ENCODE measurements at places on chromosomes 3 and 15. TPM values are rescaled to one million over a fixed set of nuclear protein-coding genes. Genes with fewer than 3 reads are reported as not detected.

GRCh38 chr3:168991803-168992202 is 671.7 kb downstream of the MECOM start:
- DNase-seq = no peak

DNA sequence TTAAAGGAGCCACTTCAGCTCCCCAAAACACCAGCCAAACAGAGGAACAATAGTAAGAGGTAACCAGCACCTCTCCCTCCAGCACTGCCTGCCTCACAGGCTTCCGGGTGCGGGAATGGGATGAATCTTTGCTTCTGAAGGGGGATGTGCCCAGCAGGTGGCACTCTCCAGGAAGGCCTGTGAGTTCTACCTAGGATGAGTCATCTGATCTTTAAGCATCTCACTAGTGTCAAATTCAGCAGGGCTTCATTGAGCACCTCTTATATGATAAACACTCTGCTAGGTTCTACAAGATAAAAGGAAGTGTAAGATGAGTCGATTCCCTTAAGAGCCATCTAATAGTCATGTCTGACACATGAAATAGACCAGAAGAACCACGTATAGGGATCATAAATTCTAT is 237.4 kb upstream of the UMPS start:
- DNase-seq = peak; percentile 14

DNA sequence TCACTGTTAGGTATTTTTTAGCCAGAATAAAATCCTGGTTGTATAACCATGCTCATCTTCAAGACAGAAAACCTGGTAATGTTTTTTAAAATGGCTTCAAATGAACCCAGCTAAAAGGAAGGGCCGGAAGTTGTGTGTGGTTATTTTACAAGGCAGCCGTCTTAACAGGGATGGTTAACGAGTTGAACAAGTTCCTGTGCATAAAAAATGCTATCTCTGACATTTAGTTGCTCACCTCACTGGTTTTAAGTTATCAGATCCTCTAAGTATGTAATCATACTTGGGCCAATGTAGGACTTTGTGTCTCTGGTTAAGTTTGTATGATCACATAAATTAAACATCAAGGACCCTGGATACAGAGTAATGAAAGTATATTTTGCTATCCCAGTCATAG is 2.1 kb downstream of the ATP11B start:
- DNase-seq = no peak

GRCh38 chr3:165883863-165884478 is 46.7 kb upstream of the BCHE start:
- DNase-seq = no peak

GRCh38 chr3:15462451-15462850 is 35.1 kb downstream of the EAF1 start:
- no peak for DNase-seq

DNA sequence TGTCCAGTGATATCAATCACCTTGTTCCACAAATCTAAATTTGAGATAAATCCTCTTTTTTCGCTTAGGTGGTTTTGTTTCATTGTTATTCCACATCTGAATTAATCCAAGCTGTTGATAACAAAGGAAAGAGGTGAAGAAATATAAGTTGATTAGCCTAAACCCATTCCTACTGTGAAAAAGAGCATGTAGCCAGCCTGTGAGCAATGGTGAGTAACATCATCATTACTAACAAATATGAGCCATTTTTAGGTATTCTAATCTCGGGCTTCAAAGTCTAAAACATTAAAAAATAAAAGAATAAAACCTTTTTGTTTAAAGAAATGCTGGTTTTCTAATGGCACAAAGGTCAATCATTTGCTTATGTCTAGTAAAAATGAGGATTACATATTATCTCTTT is 52.1 kb upstream of the P3H2 start:
- no peak for DNase-seq

DNA sequence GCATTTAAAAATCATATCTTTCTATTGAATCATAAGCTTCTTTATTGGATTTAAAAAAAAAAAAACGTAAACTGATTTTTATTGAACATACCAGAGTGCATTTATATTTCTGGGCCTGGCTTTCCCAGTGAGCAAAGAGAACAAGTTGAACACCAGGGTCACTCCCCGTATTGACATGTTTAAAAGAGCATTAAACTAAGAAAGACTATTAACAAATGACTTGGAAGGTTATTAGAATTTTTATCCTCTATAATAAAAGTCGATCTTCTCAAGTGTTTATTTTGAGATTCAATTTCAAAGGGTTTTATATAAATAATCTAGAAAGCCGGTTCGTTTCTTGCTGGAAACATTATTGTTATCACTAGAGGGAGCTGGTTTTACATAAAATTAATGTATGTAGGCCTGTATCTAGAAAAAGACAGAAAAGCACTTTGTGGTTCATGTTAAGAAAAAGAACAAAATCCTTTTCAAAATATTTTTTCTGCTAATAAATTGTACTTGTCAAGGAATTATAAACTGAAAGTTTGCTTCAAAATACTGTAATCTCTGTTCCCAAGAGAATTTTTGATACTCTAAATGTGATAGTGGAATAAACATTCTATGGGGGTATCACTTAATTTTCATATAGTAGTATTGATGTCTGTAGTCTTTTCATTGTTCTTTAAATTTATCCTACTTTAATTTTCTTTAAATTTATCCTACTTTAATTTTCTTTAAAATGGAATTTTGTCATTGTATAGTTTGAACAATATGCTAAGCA is 321.8 kb upstream of the MME start:
- DNase-seq = no peak

GRCh38 chr15:74809242-74809641 is 3.4 kb upstream of the LMAN1L start:
- DNase-seq = no peak

DNA sequence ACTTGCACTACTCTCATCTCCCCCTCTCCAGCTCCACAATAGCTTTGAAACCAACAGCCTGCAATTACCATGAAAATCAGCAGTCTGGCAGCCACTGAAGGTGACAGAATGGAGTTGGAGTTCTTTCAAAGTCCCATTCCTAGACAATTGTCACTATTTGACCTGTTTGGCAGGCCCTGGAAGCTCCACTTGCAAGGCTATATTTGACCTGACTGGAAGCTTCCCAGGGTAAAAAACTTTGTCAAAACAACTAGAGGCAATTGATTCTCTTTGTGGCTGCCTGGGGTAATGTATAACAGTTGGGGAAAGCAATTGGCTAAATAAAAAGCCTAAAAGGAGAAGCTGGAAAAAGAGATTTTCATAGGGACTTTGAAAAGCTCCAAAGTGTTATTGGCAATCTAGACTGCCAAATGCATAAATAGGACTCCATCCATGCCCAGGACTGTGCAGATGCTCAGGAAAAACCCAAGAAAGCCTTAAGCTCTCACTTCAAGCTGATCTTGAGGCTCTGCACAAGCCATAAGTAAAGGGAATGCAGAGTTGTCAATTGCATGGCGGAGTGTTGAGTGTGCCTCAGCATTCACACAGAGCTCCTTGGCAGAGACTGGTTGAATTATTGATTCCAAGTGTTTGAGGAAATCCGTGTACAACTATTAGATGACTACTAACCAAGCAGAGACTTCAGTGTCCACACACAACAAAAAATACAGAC is 18.3 kb downstream of the GREM1 start:
- no peak for DNase-seq

- no peak for DNase-seq
These were observed 23.8 kb downstream of the NIPA1 start for GRCh38 chr15:22810033-22810852.

- DNase-seq = no peak
These were observed 136.3 kb downstream of the THSD4 start for GRCh38 chr15:71251584-71252043.

DNA sequence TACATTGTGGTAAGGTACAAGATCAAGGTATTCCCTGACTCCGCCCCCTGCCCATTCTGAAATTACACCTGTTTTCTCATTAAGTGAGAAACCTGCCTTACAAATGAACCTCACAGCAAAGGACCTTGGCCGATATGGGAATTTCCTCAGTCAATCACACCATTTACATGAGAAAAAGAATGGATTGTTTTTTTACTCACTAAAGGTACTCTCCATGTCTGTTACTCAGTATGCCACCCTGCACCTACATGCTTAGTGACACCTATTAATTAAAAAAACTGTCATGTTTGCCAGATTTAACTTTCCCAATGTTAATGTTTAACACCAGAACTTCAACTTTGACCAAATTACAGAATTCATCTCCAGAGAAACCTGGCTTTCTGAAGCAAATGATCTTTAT is 62.0 kb downstream of the ESYT3 start:
- DNase-seq = no peak

DNA sequence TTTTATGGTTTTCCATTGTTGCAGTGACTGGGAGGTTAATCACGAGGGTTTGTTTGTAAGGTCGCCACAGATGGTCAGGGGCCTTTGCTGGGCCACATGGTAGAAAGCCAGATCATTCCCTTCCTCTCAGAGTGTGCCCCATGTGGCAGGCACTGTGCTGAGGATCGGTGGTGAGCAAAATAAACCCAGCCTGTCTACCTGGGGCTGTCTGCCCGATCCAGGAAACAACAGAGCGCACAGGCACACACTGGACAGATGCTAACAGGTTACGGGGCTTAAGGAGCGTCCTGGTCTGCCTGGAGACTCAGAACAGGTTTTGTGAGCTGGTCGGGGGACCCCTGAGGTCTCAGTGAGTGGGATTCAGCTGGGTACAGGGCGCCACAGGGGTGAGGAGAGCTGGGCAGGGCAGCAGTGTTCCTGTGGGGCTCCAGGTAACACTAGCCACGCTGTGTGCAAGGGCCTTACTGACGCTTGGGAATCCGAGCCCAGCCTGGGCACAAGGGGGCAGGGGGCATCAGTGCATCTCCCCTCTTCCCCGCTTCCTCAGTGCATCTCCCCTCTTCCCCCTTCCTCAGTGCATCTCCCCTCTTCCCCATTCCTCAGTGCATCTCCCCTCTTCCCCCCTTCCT is 136.4 kb downstream of the DNAJB8 start:
- DNase-seq = no peak

- no peak for DNase-seq
These were observed 646.7 kb downstream of the ROBO2 start for GRCh38 chr3:77686560-77686959.

- no peak for DNase-seq
These were observed 19.0 kb downstream of the THBS1 start for GRCh38 chr15:39599871-39600270.

- no peak for DNase-seq
These were observed 271.9 kb upstream of the TPRG1 start for GRCh38 chr3:188899881-188900280.

- no peak for DNase-seq
These were observed at the start of gene PPM1M for GRCh38 chr3:52245322-52246263. Gene PPM1M, plus strand, starts transcription at chr3:52245759. Its CDS starts 66 bp downstream, at chr3:52245825.

- no peak for DNase-seq
These were observed 174.3 kb downstream of the SMAD6 start for GRCh38 chr15:66876421-66876730.

GRCh38 chr15:41124058-41124457 is 8.0 kb upstream of the INO80 start:
- no peak for DNase-seq

GRCh38 chr3:46477756-46478155 is 13.1 kb upstream of the LTF start:
- DNase-seq = no peak

- DNase-seq = no peak
These were observed 14.8 kb downstream of the CYP1A2 start for GRCh38 chr15:74763416-74763815.

DNA sequence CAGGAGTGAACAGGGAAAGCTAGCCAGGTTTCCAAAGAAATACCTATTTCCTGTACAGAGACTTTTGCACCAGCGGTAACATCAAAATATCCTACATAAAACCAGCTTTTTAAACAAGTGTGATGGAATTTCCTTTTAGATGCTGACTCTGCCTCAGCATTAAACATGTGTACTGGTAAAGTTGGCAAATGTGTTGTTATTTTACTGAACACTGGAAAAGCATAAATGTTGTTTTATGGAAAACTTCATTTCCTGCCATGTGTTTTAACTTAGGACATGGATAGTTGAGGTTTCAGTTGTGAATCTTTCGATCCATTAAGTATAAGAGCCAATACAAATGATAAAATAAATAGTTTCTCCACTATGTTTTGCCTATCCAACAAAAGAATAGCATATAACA is 15.7 kb downstream of the OXNAD1 start:
- DNase-seq = no peak

DNA sequence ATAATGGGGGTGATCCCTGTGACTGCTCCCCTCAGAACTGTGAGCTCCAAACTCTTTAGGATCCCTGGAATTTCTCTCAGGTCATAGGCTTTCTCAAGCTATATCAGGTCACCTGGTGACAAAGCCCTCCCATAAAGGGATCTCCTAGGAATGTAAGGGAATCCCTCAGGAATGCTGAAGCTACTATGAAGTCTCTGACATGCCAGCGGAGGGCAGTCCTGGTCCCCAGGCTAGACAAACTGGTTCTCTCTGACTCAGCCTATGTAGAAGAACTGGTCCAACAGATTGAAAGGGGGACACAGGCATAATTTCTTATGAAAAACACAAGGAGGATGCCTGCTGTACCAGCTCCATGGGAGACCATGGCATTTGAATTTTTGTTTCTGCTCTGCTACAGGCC is 6.7 kb downstream of the LPCAT4 start:
- DNase-seq = no peak

GRCh38 chr15:85312486-85312885 is 67.9 kb upstream of the AKAP13 start:
- DNase-seq = no peak

GRCh38 chr3:62164746-62165145 is 208.6 kb downstream of the FEZF2 start:
- DNase-seq = no peak

DNA sequence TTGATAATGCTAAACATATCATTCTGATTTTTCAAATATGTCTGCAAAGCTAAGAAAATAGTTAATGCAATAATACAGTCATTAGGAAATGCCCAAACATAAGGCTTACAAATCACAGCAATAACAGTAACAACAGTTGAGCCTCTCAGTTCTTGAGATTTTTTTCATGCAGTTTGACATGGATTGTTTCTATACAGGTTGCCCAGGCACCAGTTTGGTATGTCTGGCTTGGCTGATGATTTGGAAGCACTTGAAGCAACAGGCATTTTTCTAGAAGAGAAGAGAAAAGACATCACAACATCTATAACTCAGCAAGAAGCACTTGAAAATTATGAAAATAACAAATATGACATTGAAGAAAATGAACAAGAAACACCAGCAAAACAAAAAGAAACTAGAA is 78.7 kb upstream of the COL6A5 start:
- DNase-seq = no peak

- DNase-seq = no peak
These were observed 57.2 kb downstream of the CHSY1 start for GRCh38 chr15:101194546-101195125.

Gene CHAC1
- 16.3 TPM for total RNA-seq

Gene POMGNT2
- total RNA-seq = 4.1 TPM

Gene TUSC7
- not detected for total RNA-seq

Data from activated naive CD4-positive, alpha-beta T cell treated with anti-CD3 and anti-CD28 coated beads, Interleukin-2, amount 50 U/mL, for 72 hours (primary cell).